ENCODE measurements at places on chromosomes 5 and 9. TPM values are rescaled to one million over a fixed set of nuclear protein-coding genes. Genes with fewer than 3 reads are reported as not detected.
A peak's percentile ranks its signal among the peaks of the same experiment; 100 is the strongest.

ISCA1 gene
- 55.8 TPM for total RNA-seq

- DNase-seq = no peak
Observed at GRCh38 chr5:80072103-80073073, 37.2 kb downstream of the THBS4 start.

GRCh38 chr5:73005886-73006285 is 50.0 kb downstream of the FCHO2 start:
- DNase-seq = no peak

- DNase-seq = no peak
Observed at GRCh38 chr9:133124907-133125275, 3.9 kb upstream of the RALGDS start.

DNA sequence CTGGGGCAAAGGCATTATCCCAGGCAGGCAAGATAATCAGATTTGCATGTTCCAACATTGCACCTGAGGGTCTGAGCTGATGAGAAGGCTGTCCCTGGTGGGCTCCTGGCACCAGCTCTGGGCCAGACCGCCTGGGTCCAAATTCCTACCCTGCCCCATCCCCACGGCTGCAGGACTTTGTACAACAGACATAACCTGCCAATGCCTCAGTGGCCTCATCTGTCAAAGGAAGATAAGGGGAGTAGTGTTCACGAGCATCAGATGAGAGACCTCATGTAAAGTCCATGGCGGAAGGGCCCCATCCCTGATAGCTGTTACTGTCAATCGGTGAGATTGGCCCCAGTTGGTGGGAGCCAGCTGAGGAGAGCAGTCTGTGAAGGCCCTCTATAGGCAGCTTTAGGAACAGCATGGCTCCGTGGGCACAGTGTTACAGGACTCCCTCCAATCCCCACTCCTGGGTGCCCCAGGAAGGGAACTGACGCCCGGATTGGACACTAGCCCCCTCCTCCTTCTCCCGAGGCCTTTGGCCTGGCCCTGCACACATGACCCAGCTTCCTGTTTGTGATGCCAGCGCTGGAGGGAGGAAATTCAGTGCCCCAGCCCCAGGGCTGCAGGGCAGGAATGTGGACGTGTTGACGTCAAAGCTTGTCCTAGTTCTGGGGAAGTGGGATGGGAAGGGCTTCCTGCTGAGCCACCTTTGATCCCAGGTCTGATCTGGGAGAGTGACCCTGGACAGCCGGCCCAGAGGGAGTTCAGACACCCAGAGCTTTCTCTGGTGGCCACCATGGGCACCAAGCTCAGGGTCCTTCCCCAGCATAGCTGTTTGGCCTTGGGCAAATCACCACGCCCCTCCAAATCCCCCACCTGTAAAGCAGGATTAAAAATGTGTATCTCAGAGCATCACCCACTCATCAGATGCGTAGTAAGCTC is 56.2 kb downstream of the DUSP1 start:
- peak; percentile 76 for DNase-seq

Measured in omental fat pad (tissue), 4 donors.